Frontal cortex (tissue), 4 donors: ENCODE measurements at places on chromosomes 1 and 21. TPM values are rescaled to one million over a fixed set of nuclear protein-coding genes. Genes with fewer than 3 reads are reported as not detected.

The NPL gene
- total RNA-seq, result 24.1 TPM

The F13B gene
- total RNA-seq, result not detected

The LSS gene
- total RNA-seq, result 39.5 TPM

The SRM gene
- total RNA-seq, result 18.3 TPM

The SDE2 gene
- total RNA-seq, result 40.4 TPM

The L1TD1 gene
- 0.41 TPM for total RNA-seq

The KCNK1 gene
- total RNA-seq, result 4.9 TPM

The CFAP126 gene
- total RNA-seq, result not detected

The TMPRSS15 gene
- total RNA-seq, result not detected

The GPR37L1 gene
- 0.82 TPM for total RNA-seq

The PGLYRP4 gene
- not detected for total RNA-seq

The SIM2 gene
- total RNA-seq, result not detected

The KLHDC7A gene
- under 0.01 TPM for total RNA-seq

The KRTAP7-1 gene
- not detected for total RNA-seq

The SELP gene
- total RNA-seq, result not detected

The NUF2 gene
- total RNA-seq, result 3.3 TPM

The OLFML2B gene
- total RNA-seq, result 1.2 TPM

The CLCA4 gene
- not detected for total RNA-seq
